Eye (tissue), 1 donor: ENCODE measurements at places on chromosomes 1 and 21.

DNA sequence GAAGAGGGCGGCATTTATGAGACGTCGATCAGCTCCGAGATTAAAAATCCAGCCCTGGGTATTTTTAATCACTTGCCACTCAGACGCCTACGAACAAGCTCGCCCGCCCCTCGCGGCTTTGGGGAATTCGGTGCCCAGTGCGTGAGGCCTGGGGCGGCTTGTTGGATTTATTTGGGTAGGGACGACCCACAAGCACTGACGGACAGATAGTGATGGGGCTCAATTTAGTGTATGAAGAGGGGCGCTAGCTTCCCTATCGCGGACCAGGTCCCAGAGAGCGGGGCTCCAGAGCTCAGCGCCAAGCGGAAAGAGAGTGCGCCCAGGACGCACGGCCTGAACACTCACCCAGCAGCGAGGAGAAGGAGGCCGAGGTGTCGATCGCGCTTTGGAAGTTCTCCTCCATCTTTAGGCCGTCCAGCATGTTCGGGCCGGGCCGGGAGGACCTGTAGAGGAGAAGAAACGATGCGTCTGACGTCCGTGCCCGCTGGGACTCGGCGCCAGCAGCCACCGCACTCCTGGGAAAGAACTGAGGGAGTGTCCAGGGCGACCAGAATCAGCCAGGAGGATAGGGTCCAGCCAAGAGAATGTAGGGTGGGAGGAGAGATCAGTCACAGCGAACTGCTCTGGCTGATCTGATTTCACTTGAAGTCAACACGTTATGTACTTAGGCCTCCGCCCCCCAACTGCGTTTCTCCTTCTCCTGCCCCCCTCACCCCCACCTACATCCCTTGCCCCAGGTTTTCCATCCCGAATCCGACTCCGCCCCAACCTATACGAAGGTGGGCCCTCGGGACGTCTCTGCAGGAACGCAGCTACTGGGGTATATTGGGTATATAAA, 1.2 kb downstream of the LMX1A start:
- DNase-seq: peak; percentile 70

GRCh38 chr1:18999359-18999758, 42.9 kb upstream of the IFFO2 start:
- DNase-seq: peak; percentile 42

DNA sequence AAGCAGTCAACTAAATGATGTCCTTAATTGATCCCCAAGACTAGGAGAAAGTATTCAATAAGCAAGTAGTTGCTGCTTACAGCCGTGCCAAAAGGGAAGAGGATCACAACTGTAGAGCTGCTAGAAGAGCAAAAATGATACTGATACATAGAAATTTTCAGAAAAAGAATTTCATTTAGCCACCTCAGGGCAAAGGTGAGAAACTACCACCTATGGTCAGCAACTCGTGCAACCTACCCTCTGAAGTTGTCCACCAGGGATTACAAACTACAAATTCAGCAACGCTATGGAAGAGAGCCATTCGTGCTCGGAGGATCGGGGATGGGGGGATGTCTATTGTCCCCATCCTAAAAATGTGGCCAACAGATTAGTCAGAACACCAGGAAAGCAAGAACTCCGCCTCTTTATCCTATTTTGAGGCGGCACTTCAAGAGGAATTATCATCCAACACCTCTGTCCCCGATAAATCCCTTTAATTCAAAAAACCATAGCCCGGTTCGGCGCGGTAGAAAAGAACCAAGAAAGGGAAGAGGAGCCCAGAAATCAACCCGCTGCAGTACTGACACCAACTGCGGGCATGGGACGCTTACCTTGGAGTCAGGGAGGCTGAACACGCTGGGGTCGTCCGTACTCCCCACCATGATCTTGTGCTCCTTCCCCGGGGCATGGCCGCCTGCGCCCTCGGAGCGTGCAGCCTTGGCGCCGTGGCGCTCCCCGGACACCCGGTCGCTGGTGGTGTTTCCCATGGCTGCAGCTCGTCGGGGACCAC, 687 bp downstream of the PRKAB2 start:
- DNase-seq: no peak

DNA sequence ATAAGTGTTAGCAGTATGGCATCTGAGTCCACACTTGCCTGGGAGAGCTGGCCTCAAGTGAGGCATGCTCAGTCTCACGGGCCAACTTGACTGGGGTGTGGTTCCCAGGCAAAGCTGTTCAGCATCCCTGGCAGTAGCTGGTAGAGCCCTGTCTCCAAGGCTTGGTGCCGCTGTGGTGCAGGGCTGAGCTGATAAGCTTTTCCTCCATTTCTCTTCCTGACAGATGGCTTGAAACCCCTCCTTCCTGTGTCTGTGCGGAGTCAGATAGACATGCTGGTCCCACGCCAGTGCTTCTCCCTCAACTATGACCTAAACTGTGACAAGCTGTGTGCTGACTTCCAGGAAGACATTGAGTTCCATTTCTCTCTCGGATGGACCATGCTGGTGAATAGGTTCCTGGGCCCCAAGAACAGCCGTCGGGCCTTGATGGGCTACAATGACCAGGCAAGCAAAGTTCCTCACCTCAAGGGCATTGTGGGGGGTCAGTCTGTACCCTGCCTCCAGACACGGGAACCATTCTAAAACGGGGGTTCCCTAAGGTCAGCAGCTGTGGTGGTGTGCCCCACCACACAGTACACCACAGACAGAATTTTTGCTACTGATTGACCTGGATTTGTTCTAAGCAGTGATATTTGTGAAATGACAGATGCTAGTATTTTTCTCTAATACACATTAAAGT, 13.7 kb upstream of the MIIP start:
- no peak for DNase-seq

- no peak for DNase-seq
These were observed 29.9 kb downstream of the NAV1 start for GRCh38 chr1:201568859-201569294.

DNA sequence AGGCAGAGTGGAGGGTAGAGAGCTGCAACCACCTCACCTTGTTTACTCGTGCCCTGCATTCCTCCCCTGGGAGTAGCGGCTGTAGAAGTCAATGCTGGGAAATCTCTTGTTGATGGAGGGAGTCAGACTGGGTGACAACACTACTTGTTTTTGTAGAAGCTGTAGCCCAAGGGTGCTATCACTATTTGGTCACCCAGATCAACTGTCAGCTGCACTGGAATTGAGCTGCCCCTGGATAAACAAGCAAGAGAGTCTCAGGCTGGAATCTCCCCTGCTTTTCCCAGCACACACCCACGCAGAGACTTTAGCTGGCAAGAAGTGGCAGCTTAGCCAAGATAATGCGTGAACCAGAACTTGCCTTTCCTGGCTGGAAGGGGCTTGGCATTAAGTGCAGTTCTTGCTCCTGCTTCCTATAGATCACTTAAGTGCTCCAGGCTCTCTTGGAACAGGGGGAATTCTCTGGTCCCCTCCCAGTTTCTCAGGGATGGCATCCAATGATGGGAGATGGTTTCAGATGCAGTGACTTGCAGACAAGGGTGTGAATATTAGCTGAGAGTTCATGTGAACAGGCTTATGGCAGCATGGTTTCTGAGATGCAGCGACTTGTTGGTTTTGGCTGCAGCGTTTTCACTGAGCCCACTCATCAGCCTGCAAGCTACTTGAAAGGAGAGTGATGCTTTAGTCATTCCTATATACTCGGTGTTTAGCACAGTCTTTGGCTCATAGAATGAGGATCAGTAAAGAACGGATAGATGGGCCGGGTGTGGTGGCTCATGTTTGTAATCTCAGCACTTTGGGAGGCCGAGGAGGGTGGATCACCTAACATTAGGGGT, 16.8 kb downstream of the ATP2B4 start:
- no peak for DNase-seq

DNA sequence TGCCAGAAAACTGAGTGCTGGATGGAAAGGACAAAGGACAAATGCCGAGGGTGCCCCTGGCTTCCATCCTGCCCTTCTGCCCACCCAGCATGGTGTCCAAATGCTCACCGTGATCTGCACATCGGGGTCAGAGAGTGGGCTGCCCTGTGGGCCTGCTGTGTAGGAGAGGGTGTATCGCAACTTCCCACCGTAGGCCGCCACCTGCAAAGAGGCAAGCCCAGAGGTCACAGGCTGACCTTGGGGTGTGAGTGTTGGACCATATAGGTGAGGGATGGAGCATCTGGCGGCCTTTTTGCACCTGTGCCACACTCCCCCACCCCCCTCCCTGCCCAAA, 53.5 kb downstream of the LDLRAD2 start:
- DNase-seq: no peak

GRCh38 chr1:64967381-64967780, 1.0 kb upstream of the JAK1 start:
- DNase-seq: no peak

DNA sequence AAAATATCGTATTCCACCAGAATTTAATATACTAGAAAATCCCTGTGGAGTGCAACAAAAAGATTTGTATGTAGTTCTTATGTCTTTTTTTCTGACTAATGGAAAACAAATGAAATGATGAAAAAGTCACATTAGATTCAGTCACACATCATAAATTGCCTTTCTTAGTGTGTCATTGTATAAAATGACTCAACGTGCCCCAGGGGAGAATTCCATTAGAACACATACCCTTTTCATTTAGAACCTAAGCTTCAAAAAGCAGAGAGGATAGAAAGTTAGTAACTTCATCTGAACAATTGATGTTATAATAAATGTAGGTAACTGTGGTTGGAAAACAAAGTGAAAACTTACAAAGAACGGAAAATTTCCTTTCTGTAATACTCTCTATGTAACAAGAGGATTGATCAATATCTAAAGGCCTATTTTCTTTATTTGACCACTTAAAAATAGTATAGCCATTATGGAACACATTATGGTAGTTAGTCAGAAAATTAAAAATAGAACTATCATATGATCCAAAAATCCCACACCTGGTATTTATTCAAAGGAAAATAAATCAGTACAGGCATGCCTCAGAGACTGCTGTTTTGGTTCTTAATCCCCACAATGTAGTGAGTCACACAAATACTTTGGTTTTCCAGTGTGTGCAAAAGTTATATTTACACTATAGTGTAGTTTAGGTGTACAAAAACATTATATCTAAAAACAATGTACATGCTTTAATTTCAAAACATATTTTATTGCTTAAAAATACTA, 1016.1 kb downstream of the KCNT2 start:
- peak; percentile 49 for DNase-seq

DNA sequence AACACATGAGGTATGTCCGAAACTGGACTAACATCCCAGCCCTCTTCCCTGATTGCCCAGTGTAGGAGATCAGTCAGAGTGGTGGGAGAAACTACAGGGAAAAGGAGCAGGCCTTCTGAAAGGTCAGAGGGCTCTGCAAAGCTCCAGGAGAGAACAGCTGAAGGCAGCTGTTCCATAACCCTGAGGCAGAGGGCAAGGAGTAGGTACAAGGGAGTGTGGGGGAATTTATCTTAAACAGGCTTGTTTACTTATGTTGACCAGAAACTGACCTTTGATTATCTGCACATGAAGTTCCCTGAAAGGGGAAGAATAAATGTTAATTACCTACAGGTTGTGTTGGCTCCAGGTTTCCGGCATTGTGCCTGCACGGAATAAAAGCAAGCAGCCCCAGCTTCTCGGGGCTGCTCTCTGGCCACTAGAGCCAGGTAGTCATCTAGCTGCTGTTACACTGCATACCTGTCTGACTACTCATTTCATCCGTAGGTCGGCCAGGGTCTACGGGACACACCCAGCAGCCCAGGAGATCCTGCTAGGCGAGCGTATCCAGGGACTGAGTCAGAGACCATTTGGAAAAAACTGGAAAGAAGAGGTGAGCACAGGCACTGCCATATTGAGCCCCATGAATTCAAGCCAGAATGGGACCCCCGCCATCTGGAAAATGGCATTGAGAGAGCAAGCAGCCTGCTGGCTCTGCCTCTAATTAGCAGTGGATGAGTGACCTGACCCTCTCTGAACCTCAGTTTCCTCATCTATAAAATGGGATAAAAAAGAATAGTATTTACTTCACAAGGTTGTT, 14.9 kb upstream of the PAQR7 start:
- DNase-seq: no peak
